ENCODE measurements at places on chromosomes 11 and 22.

DNA sequence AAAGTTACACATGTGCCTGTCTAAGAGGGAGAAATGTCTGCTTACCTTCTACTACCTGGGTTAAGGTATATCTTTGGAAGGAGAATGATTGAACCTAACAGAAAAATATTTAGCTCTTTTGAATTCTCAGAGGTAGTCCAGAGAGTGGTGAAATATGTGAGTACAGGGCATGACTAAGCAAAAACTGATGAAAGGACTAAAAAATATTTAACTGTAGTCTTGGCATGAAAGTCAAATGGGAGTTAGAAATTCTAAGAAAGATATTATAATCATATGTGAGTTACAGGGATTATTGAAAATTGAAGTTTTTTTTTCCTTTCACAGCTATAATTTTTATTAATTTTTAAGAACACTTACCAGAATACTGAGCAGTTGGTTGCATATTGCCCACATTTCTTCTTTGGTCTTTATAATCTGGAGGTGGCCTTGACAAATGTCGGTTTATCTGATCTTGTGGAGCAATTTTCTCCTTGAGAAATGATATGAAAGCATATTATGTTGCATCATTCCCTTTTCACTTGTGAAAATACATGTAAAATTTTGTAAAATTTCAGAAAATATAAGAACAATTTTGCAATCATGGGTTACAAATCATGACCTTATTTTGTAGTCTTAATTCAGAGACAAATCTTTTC lies 61.4 kb upstream of the MTMR2 start:
- no peak for DNase-seq

- no peak for DNase-seq
Observed at GRCh38 chr11:9691865-9692264, 28.0 kb downstream of the SWAP70 start.

DNA sequence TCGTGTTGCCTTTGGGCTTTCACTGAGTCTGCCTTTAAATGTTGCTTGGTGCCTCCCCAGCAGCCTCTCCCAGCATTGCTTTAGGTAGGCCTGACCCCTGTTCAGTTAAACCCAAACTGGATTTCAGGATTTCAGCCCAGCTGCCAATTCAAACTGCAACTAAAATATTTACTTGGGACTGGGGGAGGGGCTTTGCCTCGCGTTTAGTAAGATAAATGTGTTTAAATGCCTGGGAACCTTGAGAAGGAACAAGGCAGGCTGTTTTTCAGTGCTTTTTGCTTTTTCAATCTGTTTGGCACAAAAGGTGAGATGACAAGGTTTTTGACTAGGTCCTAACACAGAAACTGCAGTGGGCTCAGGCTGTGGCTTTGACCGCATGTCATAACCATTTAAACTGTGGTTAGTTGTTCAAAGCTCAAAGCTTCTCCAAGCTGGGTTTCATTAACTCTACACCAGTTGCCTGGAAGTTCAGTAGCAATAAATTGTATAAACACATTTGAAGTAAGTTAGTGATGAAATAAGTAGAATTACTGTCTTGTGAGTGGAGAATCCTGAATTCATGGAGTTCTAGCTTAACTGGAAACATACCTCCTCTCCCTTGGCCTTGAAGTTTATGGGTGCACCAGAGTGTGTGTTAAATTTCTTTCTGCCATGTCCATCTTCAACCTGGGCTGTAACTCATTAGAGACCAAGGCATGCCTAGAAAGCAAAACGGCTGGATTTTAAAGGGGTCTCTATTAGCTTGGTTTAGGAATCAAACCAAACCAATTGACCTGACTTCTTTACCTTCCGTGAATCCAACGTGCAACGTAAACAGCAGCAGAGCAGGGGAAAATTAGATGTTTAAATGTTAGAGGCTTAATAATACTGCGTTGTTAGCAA lies 3.6 kb downstream of the PKNOX2 start:
- no peak for DNase-seq

DNA sequence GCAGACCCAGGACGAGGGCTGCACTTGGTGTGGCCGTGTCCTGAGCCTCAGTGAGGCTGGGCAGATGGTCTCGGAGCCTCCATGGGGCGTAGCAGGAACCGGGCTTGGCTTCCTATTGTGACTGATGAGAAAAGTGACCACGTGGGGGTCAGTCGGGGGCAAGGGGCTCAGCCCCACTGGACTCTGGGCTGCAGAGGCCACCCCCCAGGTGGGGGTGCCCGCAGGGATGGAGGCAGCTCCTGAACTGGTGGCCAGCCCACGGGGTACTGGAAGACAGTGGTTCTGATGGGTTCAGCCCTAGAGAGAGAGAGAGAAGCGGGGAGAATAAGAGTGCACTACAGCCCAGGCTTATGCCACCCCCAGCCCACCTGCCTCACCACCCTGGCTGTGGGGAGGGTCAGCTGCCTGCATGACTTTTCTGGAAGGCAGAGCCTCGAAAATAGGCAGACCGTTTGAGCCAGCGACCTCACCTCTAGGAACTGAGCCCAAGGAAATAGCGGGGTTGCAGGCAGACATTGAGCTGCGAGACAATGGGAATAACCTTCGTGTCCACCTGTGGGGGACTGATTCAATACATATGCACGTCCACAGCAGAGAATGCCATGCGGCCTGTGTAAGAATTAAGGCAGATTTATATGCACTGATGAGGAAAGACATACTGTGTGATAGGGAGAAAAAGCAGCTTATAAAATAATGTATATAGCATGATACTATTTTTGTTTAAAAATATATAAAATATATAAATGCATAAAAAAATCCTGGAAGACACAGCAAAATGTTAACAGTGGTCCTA lies 11.5 kb downstream of the CABP7 start:
- DNase-seq, result no peak

DNA sequence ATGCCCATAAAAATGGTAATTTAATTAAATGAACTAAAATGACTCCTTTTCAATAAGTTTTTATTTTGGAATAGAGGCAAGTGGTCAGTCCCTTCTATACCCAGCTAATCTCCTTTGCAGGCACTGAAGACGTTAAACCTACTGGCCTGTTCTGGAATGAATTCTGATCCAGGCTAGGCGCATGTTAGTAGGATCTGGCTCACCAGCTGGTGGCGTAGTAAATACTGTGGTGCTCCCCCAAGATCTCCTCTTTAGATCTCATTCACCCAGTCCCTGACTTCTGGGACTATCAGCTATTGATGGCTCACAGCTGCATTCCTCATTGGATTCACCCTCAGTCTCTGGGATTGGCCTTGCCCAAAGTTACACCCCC lies 173.7 kb upstream of the DDI1 start:
- DNase-seq, result no peak

- no peak for DNase-seq
Observed at GRCh38 chr11:128909438-128910125, 18.4 kb downstream of the KCNJ5 start.

DNA sequence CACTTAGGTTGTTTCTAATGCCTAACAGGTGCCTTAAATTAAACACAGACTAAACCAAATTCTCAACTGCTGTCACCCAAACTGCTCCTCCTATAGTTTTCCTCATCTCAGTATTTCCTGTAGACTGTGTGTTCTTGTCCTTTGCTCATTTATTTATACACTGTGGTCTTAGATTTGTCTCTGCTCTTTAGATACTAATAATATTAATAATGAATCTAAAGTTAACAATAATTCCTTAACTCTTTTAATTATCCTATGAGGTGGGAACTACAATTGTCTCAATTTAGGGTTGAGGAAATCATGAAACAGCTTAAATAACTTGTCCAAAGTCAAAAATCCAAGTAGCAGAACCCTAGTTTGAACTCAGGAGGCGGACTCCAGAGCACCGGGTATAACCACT lies 43.9 kb upstream of the YPEL1 start:
- DNase-seq, result no peak

DNA sequence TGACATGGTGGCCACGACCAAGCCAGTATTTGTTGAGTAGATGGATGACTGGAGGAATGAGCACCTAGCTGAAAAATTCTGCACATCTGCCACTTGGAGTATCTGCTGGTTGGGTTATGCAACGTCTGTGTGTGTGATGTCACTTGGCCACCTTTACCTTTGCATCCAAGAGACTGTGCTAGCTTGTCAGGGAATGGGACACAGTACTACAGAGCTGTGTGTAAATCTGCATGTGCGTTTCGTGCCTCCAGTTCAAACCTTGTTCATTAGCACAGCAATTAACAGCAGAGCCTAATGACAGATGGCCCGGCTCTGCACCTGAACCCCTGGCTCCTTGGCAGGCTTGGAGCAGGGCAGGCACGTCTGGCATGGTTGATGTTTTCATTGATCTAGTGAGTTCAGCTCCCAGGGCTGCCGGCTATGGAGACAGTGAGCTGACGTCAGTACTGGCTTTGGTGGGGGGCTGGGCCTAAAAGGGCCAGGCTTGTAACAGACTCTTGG lies 188.4 kb upstream of the NAV2 start:
- DNase-seq, result no peak

DNA sequence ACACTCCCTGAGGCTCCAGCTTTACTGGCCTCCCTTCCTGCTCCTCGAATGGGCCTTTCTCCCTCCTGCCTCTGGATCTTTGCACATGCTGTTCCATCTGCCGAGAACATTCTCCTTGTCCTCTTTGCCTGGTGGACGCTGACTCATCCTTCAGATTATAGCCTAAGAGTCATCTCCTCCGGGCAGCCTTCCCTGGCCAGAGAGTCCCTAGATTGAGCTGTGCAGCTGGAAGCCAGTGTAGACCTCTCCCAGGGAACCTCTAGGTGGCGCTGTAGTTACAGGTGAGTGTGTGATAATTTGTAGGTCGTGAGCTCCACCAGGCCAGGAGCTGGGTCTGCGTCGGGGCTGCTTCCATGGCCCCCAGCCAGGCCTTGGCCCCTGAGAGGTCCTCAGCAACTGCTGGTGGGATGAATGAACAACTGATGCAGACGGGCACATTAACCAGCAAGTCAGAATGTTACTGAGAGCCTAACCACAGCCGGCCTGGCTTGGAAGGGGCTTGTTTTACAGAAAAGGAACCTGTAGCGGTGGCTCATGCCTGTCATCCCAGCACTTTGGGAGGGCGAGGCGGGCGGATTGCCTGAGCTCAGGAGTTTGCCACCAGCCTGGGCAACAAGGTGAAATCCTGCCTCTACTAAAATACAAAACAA lies 8.7 kb downstream of the PNPLA5 start:
- DNase-seq, result no peak

DNA sequence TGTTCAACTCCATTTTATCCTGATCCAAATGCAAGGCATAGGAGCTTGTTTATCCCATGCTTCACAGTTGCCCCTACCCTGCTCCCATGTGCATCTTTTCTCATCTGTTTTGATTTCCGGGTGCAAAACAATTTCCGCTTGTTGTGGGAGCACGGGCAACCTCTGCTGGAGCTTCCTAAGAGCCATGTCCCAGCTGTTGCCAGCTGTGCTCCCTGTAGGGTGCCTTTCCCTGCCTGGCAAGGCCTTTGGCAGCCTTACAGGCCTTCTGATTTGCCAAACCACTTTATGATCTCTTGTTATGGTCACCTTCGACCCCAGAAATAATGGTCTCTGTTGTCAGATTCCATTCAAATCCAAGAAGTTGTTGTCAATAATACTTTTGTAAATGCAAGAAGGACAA lies 1038.5 kb downstream of the OPCML start:
- DNase-seq, result no peak

DNA sequence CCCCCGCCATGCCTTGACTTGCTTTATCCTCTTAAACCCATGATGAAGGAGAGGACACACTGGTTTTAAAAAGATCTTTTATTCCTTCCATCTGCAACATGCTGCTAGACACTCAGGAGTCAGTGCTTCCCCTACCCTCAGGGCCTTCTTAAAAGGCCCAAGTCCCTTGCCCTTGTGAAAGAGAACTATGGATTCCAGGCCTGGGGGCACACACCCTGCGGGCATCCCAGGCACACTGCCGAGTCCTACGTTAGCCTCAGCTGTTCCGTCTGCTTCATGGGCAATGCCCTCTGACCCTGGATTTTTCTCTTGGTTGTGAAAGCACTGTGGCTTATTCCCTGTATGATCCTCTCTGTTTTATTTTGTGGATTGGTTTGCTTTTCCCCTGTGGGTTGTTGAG lies 35.1 kb upstream of the RAB1B start:
- DNase-seq, result no peak

DNA sequence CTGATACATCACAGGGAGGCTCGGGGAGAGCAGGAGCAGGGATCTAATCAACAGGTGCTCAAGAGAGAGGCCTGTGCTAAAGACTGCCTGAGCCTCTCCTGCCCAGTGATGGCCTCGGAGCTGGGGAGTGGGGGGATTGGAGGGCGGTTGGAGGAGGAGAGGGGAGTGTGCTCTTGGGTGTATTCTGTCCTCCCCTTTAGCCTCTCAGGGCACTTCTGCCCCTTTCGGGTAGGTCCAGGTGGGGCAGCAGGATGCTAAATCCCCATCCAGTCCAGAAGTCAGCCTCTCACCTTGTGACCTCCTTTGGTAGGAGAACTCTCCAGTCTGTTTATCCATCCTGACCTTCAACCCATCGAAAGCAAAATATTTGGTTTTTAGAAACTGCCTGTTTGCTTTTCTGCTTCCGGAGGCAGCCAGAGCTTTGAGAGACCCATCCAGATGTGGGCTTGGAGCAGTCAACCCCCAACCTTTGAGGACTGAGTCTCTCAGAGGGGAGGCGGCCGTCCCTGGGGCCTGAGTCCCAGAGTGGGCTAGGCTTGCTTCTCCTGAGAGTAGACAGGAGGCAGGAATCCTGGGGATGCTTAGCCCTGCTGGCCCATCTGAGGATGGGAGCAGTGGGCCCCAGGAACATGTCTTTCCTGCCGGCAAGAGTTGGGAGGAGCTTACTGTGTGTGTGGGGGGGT lies 105.2 kb upstream of the SYT13 start:
- DNase-seq, result no peak

DNA sequence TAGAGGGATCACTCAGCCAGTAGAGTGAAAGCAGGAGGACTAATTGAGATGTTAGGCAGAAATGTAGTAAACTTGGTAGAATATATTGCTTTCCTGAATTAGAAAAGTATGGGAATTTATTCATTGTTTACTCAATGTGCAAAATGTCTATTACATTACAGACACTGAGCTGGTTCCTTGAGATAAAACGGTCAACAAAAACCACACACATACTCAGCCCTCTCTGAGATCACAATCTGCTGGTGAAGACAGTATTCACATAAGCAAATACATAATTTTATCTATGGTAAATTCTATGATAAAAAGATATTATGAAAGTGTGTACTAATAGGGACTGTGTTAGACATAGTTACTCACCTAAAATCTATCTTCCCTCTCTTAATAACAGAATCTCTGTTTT lies 833.5 kb downstream of the KCNA4 start:
- DNase-seq, result no peak

GRCh38 chr11:27770576-27770975 lies 70.3 kb upstream of the BDNF start:
- no peak for DNase-seq

DNA sequence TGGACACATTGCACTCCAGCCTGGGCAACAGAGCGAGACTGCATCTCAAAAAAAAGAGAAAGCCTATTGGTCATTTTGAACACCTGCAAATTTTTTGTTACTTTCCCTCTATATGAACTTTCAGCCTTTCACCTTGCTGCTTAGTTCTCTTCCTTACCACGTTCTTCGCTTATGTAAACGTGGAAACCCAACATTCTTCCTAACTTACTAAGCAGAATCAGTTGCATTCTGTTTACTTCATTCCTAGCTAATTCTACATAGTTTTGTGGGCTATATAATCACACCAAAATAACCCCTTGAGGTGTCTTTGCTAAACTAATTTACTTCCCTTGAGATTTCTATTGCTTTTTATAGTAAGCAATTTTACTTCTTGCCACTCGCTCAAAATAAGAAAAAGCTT lies 23.2 kb downstream of the MS4A4A start:
- no peak for DNase-seq

- DNase-seq, result no peak
Observed at GRCh38 chr11:110738641-110739040, 26.4 kb upstream of the ARHGAP20 start.

Data from stimulated activated CD8-positive, alpha-beta memory T cell treated with anti-CD3 and anti-CD28 coated beads, Interleukin-4, amount 100 ng/mL, for 1 hour (primary cell).